ENCODE measurements at places on chromosomes 3 and 15. TPM values are rescaled to one million over a fixed set of nuclear protein-coding genes. Genes with fewer than 3 reads are reported as not detected.

- DNase-seq, result no peak
Observed at GRCh38 chr3:4582624-4583023, 89.5 kb downstream of the ITPR1 start.

- DNase-seq, result no peak
Observed at GRCh38 chr3:176352716-176353334, 844.5 kb downstream of the TBL1XR1 start.

DNA sequence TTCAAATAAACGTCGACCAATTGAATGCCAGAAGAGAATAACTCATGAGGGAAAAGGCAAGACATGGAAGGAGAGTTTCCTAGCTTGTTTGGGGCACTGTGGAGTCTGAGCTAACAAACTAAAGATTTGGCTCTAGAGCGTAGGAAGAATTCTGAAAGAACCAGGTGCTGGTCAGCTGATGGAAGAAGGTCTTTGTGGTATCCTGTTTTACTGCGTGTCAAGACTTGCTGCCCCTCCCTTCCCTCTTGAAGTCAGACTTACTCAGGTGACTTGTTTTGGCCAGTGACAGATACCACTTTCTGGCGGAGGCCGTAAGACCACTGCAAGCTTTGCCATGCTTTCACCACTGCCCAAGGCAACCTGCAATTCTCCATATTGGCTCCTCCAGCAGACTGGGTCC, 673 bp upstream of the HCLS1 start:
- DNase-seq, result no peak

Gene AHSG
- not detected for total RNA-seq

- DNase-seq, result no peak
Observed at GRCh38 chr3:51974277-51974962, 444 bp upstream of the ABHD14A start.

- DNase-seq, result peak; percentile 94
Observed at GRCh38 chr3:20040548-20041196, 426 bp downstream of the KAT2B start.

Gene SERPINI2
- total RNA-seq, result not detected

- peak; percentile 65 for DNase-seq
Observed at GRCh38 chr3:128991355-128991895, 2.5 kb downstream of the CFAP92 start.

Gene EFCAB12
- 1.1 TPM for total RNA-seq

DNA sequence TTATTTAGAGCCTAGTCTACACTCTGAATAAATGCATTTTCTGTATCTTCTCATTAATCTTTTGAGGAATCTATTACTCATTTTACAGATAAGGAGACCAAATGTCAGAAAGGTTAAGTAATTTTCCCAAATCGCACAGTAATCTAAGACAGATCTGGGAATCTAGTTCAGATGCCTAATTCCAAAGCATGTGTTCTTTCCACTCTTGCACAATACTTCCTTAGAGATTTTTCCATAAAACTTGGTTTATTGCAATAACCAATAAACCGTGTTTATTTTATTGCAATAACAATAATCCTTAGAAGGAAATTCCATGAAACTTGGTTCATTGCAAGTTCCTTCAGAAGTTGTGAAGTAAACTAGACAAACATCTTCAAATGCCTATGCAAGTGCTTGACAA, 17.4 kb upstream of the COL8A1 start:
- no peak for DNase-seq

DNA sequence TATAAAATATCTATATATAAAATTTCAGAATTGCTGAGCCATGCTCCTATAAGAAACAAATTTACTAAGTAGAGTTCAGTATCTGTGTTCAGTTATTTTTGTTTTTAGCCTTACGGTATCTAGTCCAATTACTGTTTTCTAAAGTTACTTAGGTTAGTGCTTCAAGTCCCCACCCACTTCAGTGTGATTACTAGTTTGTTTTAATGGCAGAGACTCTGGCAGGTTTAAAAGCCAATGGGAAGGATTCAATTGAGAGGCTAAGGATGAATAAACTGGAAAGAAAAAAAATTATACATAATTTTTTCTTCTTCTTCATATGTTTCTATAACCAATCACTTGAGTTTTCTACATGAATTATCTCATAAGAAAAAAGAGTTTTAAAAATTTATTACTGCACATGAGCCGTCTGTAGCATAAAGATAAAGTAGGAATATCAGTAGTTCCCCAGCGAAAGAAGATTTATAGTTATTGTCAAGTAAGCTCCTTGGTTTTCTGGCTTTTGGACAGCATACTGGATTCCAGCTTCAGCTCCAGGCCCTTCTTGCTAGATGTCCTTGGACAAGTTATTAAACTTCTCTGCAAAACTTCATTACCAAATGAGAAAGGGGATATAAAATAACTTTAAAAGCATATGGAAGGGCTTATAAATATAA, 46.8 kb downstream of the AAGAB start:
- no peak for DNase-seq

Gene FBN1
- total RNA-seq, result 297 TPM

DNA sequence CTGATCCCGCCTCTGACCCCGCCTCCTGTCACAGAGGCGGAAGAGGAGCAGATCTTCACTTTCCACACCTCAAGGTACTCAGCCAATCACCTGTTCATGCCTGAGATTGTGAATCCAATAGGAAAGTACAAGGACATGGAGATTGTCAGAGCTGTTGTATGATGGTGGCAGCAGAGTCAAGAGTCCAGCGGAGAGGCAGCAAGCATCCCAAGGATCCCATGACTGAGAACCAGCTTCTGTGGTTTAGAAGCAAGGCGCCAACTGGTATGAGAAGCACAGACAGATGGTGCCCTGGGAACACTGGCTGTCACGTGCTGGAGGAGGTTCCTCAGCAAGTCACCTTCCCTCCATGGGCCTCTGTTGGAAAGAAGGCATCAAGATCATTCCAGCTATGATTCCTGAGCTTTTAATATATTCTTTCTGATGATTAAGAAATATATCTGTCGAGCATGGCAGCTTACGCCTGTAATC, 93.9 kb downstream of the CPN2 start:
- DNase-seq, result peak; percentile 60

- DNase-seq, result no peak
Observed at GRCh38 chr15:60993008-60993407, 236.1 kb downstream of the RORA start.

Gene PRRT3
- total RNA-seq, result 1.6 TPM
